ENCODE measurements at places on chromosomes 16 and 17.

GRCh38 chr17:72185564-72185963 lies 64.7 kb downstream of the SOX9 start:
- DNase-seq = peak; percentile 56

DNA sequence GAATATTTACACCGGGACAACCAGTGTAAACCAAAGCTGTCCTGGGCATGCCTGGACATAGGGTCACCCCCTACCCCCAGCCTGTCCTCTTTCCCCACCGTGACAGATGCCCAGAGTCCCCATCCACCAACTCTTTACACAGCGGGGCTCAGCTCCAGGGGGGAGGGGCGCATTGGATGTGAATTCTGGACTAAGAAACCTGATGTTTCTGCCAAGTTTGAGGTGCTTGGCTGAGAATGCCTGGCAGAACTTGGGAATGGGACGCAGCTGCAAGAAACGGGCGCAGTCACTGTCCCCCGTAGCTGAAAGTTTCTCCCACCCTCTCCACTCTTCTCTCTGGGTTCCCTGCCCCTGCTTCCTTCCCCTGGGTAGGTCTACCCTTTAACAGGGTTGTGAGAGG lies 68.0 kb upstream of the CDC42EP4 start:
- no peak for DNase-seq

DNA sequence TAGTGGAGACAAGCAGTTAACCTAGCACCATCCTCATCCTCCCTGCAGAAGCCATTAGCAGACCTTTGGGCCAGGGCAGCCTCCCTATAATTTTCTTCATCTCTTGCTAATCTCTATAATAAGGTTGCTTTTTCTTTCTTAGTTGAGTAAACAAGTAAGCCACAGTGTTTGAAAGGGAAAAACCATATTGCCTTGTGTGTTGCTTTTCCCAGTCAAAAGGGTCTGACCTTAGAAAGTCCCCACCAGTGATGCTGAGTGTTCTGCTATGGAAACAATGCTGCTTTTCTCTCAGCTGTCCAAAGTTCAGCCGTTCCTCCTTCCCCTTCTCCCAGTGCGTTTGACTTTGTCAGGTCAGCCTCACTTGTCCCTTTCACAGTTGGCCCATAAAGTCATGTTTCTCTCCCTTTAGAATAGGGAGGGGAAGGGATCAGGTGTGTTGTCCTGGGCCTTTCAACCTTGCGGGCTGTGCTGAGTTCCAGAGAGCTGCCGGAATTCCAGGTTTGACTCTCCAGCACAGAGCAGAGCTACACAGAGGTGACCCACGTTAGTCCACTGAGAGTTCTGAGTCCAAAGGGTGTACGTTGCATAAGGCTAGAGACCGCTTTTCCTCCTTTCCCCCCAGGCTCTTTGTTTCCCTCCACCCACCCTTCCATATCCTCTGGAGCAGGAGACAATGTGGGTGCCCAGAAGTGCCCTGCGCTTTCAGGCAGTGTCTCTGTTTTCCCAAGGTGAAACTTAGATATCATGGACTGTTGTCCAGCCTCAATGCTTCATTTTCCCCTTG lies 15.9 kb upstream of the CLEC18C start:
- no peak for DNase-seq

DNA sequence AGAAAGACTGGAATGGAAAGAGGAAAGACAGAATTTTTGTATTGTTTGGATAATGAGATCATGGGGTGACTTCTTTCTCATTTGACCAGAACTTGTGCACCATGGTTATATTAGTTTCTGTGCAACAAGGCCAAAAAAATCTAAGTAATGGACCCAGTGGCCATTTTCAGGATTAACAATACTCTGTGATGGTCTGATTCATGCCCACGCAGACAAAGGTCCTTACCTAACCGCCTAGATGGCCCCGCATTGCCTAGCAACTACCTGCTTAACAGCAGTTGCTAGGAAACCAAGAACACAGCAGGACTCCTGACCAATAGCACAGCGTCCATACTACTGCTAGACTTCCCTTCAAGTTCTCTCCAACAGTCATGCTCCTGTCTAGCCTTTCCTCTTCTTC lies 22.4 kb downstream of the MIS12 start:
- DNase-seq = peak; percentile 68

DNA sequence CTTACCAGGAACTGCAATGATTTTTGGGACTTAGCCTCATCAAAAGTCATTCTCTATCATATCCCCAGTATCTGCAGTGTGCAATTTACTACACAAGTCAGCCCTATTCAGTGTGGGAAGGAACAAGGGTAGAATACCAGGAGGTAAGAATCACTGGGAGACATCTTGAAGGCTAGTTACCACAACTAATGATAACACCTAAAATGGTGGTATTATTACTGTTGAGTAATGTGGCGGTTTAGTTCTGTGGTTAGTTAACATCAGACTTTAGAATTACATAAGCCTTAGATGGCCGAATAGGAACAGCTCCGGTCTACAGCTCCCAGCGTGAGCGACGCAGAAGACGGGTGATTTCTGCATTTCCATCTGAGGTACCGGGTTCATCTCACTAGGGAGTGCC lies 567.9 kb upstream of the CDH11 start:
- no peak for DNase-seq

DNA sequence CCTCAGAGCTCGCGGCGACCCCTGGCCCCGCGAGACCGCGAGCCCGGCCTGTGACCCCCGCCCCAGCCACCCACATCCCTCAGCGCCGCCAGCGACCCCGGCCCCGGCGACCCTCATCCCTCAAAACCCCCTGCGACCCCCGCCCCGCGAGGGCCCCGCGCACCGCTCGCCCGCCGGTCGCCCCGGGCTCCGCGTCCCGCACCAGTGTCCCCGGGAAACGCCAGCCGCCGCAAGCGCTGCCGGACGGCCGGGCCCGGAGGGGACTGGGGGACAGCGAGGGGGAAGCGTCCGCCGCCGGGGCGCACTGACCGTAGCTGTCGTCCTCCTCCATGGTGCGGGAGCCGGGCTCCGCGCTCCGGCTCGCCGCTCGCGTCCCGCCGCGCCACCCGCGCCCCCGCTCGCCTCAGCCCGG lies at the start of gene CYTH1:
TSS of gene CYTH1 (minus strand) at position 381 of the 412 bp plus-strand sequence. CDS start at position 331, 50 bp downstream.
- no peak for DNase-seq

DNA sequence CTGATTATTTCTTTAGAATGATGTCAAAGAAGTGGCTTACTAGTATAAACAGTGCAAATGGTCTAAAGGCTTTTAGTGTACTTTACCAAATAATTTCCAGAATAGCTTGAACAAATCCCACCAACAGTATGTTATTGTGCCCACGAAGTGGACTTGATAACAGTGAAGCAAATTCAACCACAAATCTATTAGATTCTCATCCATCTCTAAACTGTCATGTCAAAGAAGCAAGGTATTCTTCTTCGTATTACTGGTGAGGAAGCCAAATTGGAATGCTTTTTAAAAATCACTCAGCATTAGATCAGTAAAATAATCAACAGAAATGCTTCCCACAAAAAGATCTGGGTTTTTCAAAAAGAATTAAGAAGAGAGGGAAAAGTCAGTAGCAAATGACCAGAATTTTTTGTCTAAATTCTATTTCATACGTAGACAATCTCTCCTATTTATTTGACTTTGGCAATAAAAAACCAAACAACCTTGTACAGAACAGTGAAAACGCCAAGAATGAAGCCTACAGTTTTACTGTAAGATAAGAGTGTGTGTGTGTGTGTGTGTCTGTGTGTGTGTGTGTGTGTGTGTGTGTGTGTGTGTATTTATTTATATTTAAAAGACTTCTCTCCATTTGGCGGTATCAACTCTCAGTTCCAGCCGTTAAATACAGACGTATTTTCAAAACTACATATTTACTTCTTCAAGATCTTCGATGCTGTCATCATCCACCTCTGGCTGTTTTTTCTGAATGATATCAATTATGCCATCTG lies 114.6 kb downstream of the CYB561 start:
- DNase-seq = no peak

DNA sequence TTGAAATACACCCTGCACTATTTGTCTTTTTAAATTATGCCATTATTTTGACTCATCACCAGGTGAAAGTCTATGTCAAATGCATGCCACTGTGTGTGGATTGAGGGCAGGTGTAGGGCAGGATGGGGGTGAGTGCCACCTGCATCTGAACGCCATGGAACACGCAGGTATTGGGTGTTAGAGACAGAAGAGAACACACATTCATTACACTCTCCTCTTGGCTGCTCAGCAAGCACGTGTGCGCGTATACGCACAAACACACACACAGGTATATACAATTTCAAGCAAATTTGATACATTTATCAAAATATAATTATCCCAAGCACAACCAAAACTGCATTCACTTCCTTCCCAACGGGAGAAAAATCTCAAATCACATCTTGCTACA lies 268.9 kb downstream of the NTN1 start:
- DNase-seq = no peak

- DNase-seq = no peak
Measured at GRCh38 chr17:28574526-28574925, 2.2 kb downstream of the ALDOC start.

- no peak for DNase-seq
Measured at GRCh38 chr17:57455063-57455914, 199.0 kb downstream of the MSI2 start.

DNA sequence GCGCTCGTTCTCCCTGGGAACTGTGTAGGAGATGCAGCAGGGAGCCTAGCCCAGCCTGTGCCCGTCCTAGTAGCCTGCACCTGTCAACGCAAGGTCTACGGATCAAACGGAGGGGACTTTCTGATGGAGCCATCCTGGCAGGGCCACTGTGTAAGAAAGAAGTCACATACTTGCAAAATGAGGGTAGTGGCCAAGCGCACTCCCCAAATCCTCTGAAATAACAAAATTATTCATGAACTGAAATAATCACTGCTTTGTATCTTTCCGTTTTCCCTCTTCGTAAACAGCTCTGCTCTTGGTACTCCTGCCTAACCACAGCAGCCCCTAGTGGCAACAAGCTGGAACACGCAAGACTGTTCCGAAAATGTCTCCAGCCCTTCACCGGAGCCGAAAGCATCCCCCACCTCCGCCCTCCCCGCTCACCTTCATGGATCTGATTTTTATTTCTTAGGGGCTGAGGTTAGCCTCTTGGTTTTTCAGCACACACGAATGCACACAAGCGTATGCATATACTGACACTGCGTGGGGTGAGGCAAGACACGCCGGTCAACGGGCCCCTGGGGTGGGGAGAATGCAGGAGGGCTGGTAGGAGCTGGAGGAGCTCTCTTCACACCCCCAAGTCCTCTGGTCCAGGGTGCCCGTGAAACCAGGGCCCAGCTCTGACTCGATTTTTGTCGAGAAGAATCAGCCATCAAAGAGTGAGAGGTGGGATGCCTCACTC lies 100.8 kb downstream of the ABCC12 start:
- DNase-seq = peak; percentile 77

DNA sequence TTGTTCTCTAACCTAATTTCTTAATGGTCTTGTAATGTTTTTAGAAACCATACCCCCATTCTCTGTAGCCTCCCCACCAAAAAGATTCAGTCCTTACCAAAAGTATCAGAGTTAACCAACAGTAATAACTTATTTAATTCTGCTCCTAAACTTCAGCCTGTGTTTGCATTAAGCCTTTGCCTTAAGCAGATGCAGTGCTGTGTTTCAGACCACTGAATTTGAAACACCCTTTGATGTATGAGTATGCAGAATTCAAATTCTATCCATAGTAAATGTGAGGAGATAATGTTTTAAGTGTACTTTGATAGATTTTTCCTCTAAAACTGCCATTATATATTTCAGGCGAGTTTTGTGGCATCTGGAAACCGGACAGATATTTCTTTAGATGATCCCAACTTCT lies 171.6 kb upstream of the RBL2 start:
- DNase-seq = no peak

DNA sequence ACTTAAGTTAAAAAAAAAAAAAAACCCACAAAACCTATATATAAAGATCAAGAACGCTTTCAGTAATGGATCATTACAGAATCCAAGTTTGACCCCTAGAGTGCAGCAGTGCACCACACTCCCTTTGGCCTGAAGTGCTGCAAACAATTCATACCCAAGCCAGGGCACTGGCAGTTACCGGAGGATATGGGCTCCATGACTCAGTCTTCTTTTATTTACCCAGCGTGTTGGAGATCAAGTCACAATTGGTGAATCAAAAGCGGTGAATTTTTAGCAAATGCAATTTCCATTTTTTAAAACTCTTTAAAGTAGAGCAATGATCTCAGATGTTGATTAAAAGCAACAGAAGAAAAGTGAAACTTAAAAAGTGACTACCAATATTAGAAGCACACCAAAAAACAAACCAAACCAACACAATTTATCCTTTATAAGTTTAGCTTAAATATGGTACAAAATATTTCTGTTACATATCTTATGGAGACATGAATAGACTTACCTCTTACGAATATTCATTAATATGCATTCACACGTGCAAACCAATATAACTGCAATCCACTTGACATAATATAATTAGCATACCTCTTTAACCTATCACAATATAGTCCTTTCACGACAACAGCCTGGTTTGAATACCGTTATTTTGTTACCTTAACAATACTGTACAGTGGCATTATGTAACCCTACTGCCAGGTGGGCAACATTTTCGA lies 46.3 kb downstream of the ZNF652 start:
- DNase-seq = peak; percentile 91

GRCh38 chr16:23496821-23497542 lies 13.3 kb downstream of the GGA2 start:
- peak; percentile 67 for DNase-seq

DNA sequence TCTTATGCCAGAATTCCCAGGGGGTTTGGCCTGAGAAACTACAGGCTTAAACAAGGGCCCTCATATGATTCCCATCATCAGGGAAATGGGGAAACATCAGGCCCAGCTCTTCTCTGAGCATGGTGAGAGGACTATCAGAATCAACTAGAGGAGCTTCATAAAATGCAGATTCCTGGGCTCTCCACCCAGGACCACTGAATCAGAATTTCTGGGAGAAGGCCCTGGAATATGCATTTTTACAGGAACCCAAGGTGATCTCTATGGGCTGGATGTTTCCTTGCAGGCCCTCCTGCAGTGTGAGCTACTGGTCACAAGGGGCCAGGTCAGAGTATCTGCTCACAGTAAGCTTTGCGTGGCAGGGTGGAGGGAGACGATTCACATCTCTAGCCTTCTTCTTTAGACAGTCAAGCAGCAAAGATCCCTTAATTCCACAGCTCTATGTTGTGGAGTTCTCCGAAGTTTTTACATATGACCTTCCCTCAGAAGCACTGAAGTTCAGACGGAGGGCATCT lies 38.8 kb upstream of the HOXB13 start:
- no peak for DNase-seq

- no peak for DNase-seq
Measured at GRCh38 chr17:62644487-62645173, 17.2 kb downstream of the MRC2 start.

Measured in fibroblast of pulmonary artery (primary cell).